ENCODE measurements at places on chromosomes 11 and 22.
A peak's percentile ranks its signal among the peaks of the same experiment; 100 is the strongest.

DNA sequence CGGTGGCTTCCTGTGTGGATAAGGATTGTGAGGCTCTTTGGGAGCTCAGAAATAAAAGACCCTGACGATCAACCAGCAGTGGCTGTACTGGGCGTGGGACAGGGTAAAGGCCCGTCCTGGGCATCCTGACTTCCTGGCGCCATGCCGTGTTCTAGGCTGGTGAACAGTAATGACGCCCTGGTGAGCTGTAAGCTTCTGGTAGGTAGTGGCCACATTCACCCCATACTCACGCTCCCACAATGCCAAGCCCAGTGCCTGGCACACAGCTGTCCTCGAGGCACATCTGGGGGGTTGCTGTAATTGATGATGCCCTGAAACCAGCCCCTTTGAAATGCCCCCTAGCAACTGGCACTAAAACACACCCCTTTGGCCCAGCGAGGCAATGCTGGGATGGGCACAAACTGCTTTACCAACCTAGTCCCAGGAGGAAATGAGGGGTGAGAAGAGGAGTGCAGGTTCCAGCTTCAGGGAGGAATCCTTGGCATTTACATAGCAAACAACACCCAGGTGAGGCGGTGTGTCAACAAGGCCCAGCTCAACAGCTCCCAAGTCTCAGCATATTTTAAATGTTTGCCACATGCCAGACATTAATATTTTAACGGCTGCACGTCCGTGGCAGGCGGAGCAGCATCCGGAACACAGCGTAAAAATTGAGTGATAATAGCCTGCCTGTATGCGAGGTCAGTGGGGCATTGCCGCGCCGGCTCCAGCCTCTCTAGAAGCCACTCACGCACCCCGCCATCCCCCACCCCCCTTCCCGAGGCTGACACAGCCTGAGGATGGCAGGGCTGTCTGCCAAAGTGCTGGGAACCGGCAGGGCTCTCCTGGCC is 79.3 kb downstream of the DSCAML1 start:
- DNase-seq: no peak

- no peak for DNase-seq
Observed at GRCh38 chr11:126720539-126721235, 279.9 kb downstream of the KIRREL3 start.

- DNase-seq: no peak
Observed at GRCh38 chr11:12126344-12127019, 16.1 kb downstream of the MICAL2 start.

- no peak for DNase-seq
Observed at GRCh38 chr11:128509621-128510389, 77.6 kb downstream of the ETS1 start.

- DNase-seq: no peak
Observed at GRCh38 chr11:75349521-75350116, 1.8 kb downstream of the ARRB1 start.

DNA sequence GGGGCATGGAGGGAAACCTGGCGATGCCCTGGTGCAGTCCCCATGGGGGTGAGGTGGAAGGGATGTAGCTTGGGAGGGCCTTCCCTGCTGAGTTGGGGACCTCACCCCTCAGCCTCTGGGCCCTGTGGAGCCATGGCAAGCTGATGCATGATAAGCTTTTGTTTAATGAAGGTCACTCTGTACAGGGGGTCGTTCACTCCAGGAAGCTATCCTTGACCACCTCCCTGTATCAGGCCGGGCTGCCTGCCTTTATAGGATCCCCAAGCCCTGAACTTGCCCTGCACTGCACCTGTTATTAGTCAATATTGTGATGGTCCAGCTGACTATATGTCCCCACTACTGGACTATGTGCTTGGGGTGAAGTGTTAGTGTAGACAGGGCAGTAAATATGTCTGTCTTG is 49.7 kb upstream of the MYEOV start:
- no peak for DNase-seq

GRCh38 chr11:130583801-130584211 is 135.4 kb downstream of the ADAMTS15 start:
- no peak for DNase-seq

GRCh38 chr11:133070021-133070713 is 462.1 kb downstream of the OPCML start:
- DNase-seq: no peak

GRCh38 chr11:47236482-47236881 is 12.1 kb downstream of the ACP2 start:
- no peak for DNase-seq

- DNase-seq: no peak
Observed at GRCh38 chr22:44546686-44547310, 48.8 kb upstream of the RTL6 start.

- no peak for DNase-seq
Observed at GRCh38 chr22:40040927-40041326, 46.2 kb downstream of the FAM83F start.

DNA sequence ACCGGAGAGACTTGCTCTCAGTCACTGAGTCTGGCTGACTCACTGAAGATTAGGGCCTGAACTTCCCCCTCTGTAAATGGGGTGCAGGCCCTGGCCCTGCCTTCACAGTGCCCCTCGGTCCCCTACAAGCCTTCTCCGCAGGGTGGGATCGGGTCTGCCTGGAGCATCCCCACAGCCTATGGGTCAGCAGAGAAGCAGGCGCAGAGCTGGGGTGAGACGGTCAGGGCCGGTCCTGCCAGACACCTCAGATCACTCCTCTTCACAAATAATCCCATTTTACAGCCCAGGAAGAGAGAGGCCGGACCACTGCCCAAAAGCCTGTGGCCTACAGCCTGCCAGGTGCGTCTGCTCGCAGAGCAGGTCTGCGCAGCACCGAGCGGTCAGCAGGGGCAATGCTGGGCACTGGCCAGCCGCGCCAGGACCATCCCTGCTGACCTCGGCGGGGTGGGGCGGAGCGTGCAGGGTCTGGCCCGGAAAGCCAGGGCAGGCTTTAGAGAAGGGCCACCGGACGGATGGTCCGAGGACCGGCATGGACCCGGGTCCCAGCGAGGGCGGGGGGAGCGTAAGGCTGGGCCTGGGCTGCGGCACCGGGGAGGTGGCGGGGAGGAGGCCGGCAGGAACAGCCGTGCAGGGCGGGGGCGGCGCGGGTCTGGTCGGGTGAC is 522 bp upstream of the SEPTIN5 start:
- no peak for DNase-seq

GRCh38 chr22:46598737-46599424 is 21.3 kb upstream of the GRAMD4 start:
- no peak for DNase-seq

DNA sequence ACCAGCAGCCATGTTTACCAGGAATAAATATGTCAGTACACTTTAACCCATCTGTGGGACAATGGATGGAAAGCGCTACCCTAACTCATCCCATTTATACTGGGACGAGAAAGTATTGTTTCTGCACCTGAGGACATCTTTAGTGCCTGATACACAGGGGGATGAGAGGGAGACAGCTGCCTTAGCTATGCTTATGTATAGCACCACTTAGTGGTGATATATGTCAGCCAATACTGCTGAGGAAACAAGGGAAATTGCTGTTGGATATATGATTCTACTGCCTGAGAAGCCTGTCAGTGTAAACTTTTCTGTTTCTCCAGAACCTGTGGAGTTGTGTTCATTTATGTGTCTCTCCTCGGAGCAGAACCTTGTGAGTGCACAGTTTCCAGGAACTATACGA is 13.3 kb upstream of the CEP295 start:
- DNase-seq: no peak

- peak; percentile 82 for DNase-seq
Observed at GRCh38 chr11:69638941-69639681, 1.8 kb upstream of the CCND1 start.

- no peak for DNase-seq
Observed at GRCh38 chr11:76151556-76152085, 54.7 kb downstream of the WNT11 start.

DNA sequence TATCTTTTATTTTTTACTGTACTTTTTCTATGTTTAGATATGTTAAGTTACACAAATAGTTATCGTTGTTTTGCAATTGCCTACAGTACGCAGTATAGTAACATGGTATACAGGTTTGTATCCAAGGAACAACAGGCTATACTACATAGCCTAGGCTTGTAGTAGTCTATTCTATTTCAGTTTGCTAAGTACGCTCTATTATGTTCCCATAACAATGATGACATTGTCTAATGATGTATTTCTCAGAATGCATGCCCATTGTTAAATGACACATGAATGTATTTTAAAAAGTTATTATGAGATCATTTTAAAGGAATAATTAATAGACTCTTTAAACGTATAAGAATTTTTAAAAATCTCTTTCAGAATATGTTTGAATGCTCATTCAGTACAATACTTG is 696.7 kb upstream of the CCDC90B start:
- no peak for DNase-seq

DNA sequence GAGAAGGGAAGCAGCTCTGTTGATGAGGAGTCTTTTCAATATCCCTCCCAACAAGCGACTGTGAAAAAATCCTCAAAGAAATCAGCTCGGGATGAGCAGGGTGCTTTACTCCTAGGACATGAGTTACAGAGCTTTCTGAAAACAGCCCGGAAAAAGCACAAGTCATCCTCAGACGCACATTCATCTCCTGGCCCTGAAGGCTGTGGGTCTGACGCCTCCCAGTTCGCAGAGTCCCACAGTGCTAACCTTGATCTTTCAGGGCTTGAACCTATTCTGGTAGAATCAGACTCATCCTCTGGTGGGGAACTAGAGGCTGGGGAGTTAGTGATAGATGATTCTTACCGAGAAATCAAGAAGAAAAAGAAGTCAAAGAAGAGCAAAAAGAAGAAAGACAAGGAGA is 7.7 kb downstream of the HMGXB4 start:
- no peak for DNase-seq

- DNase-seq: no peak
Observed at GRCh38 chr11:58941838-58942237, 2.5 kb downstream of the GLYATL1 start.

- DNase-seq: no peak
Observed at GRCh38 chr11:104594228-104594958, 303.9 kb downstream of the CASP12 start.

- DNase-seq: no peak
Observed at GRCh38 chr11:92845805-92846204, 123.6 kb upstream of the MTNR1B start.

GRCh38 chr11:101949680-101950220 is 33.4 kb upstream of the ANGPTL5 start:
- DNase-seq: no peak

DNA sequence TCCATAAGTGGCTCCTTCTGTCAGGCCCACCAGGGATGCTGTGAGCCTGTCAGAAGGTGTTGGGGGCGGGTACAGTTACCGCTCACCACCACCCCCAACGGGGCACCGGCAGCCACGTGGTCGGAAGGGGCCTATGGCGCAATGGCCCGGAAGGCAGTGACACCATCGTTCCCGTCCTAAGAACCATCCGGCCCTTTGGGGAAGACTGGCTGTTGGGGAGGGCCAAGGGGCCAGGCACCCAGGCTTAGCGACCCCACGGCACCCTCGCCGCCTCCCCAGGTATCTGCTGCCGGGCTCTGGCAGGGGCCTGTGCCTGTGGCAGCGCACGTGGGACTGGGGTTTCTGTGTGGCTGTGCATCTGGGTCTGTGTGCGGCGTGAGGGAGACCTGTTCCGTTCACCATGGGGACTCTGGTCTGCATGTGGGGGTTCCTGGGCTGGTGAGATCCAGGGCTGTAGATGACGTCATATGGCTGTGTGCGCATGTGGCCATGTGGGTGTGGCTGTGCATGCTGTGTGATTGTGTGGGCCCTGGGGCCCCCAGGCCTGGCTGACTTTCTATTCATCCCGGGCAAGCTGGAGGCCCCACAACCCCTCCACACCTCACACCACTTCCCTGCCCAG is 717 bp downstream of the OSM start:
- DNase-seq: no peak

- no peak for DNase-seq
Observed at GRCh38 chr11:124302347-124303125, 11.2 kb downstream of the OR8D1 start.

DNA sequence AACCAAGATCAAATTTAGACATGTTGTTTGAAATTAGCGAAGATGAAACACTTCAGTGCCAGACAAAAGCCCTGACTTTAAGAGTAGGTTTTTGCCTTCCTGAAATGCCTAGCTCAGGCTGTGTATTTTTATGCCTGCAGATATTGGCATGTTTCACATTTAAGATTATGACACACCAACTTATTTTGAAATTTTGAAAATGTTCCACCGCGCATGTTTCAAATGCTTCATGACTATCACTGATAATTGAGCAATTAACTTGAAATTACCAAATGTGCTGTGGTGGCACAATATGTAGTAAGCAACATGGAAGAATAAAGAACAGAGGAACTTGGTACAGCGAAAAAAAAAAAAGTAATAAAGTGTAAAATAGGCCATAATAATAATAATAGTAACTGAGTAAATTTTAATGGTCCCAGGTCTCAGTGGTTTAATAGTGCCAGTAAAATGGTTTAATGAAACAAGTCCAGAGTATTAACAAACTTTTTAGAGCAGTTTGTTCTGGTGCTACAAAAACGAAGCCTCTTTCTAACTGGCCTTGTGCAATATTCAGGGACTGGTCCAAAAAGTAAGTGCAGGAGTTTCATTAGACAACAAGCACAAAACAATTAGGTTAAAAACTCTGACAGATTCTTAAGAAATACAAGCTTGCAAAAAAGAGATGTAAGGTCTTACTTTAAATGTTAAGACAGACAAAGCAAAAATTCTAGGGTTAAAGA is 112.5 kb upstream of the SOX6 start:
- DNase-seq: no peak

DNA sequence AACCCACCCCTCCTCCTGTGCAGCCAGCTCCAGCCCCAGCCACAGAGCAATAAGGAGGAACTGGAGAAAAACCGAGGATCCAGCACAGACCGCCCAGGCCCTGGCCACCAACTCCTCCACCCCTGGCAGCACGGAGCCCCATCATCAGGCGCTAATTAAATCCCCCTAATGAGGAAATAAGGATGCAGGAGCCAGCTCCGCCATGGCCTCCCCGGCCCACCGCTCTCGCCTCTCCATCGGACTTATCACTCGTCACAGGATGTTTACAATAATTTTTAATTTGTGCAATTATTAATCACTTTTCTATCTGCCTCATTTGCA is 42.6 kb downstream of the BUD13 start:
- no peak for DNase-seq

DNA sequence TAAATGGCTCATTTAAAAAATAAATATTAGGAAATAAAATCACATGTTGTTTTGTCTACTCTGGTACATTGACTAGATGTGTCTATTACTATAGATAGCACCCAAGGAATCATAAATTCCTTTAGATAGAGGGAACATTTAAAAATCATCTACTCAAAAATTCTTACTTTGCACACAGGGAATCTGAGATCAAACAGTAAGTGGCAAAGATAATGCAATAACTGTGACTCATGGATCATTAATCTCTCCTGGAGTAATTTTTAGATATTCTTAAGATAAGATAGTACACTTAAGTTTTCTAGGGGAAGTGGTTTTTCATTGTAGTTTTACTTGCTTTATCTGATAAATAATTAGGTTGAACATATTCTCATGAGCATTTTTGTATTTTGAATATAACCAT is 468.9 kb downstream of the LUZP2 start:
- no peak for DNase-seq
